ENCODE measurements at places on chromosomes 13 and 19.
A peak's percentile ranks its signal among the peaks of the same experiment; 100 is the strongest.

DNA sequence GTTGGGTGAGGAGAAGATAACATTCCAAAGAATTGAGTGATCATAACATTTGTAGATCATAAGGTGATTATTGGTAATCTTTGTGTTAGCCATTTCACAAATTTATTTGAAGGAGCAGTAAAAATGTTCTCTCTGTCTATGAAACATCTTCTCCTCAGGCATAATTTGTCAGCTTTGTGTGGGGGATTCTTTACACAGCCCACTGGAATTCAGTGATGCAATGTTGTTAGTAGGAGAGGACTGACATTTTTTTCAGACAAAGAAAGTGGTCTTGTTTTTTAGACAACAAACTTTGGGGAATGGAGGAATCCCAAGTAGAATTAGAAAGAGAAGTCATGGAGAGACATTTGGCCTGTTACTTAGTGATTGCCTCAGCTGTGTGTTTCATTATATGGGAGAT, 100.3 kb downstream of the ITGBL1 start:
- no peak for DNase-seq

DNA sequence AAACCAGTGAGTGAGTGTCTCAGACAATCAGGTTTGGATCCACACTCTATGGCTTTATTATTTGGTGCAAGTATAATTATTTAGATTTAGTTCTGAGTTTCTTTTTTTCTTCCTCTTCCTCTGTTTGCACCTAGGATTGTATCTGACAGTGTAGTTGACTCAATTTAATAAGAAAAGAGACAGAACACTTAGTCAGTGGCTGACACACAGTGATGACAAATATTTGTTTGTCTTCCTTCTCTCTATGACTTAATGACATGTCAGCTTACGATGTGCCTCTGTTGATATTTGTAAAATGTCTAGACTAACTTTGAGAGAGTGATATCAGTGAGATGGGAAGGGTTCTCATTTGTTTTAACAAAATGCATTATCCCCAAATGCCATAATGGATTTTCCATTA, 129.5 kb upstream of the SLC10A2 start:
- no peak for DNase-seq

- DNase-seq, result no peak
Measured at GRCh38 chr19:30558793-30559192, 186.6 kb downstream of the ZNF536 start.

- no peak for DNase-seq
Measured at GRCh38 chr19:50155520-50156109, 7.5 kb downstream of the IZUMO2 start.

DNA sequence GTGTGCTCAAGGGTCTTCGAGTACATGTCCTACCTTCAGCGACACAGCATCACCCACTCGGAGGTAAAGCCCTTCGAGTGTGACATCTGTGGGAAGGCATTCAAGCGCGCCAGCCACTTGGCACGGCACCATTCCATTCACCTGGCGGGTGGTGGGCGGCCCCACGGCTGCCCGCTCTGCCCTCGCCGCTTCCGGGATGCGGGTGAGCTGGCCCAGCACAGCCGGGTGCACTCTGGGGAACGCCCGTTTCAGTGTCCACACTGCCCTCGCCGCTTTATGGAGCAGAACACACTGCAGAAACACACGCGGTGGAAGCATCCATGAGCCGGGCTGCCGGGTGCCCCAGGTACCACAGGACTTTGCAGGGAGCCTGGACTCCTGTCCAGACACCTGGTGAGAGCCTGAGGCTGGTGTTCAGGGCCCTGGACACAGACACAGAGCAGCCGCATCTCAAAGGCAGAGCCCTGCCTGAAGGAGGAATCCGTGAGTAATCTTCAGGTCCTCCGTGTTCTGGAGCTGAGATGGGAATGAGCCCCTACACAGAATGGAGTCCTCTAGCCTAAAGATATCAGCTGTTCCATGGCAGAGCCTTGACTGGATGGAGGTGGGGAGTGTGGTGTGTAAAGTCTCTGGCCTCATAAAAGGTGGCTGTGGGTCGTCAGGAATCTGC, 1.5 kb downstream of the ZNF581 start:
- peak; percentile 31 for DNase-seq

GRCh38 chr13:93233997-93234416, 7.4 kb downstream of the GPC6 start:
- no peak for DNase-seq

DNA sequence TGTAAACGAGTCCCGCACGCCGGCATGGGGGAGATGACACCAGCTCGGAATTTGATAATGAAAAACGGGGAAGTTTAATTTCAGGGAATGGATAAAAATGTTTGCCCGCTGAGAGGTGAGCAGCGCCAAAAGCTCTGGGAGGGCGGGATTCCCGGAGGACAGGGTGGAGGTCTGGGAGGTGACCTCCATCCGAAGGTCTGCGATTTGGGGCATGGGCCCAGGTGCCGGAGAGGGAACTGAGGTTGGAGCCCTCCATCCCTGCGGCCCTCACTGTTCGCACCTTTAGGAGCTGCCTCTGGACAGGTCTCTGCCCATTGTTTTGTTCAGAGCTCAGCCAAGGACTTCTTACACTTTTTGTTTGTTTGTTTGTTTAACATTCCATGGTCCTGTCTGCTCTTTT, 129.8 kb downstream of the URI1 start:
- DNase-seq, result no peak

DNA sequence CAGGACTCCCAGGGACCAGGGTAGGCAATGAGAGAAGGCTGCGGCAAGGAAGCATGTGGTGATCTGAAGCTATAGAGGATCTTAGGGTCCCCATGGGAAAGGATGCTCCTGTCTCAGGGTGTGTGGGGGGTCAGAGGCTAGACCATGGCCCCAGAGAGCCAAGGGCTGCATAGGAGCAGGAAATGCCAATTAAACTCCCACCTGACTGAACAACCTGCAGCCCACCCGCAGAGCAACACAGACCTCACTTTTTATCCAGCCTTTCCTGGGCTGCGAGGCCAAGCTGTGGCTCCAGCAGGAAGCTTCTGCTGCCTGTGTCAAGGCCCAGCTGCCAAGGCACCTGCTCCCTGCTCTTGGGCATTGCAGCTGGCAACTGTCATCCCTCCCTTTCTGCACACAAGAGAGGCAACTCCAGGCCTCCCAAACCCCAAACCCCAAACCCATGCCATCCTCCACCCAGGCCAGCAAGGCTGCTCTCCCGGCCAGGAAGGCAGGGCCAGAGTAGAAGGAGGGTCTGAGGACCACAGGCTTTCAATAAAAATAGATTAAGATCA, 290.1 kb downstream of the FOXO1 start:
- no peak for DNase-seq

DNA sequence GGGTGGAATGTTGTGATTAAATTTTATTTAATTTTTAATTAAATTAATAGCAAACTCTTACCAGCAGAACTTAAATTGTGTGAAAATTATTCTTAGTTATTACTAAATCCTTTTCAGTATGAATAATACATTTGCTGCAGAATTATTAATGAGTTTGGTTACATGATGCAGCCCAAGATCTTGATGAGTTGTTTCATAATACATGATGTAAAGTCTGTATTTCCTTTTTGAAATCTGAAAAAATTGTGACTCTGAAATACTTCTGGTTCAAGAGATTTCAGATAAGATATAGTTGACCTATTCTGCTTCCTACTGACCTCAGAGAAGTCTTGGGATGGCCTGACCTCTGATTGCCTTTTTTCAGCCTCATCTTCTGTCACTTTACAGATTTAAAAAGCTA, 11.1 kb downstream of the SAE1 start:
- no peak for DNase-seq

GRCh38 chr13:48567515-48568369, 34.9 kb upstream of the RCBTB2 start:
- DNase-seq, result no peak

DNA sequence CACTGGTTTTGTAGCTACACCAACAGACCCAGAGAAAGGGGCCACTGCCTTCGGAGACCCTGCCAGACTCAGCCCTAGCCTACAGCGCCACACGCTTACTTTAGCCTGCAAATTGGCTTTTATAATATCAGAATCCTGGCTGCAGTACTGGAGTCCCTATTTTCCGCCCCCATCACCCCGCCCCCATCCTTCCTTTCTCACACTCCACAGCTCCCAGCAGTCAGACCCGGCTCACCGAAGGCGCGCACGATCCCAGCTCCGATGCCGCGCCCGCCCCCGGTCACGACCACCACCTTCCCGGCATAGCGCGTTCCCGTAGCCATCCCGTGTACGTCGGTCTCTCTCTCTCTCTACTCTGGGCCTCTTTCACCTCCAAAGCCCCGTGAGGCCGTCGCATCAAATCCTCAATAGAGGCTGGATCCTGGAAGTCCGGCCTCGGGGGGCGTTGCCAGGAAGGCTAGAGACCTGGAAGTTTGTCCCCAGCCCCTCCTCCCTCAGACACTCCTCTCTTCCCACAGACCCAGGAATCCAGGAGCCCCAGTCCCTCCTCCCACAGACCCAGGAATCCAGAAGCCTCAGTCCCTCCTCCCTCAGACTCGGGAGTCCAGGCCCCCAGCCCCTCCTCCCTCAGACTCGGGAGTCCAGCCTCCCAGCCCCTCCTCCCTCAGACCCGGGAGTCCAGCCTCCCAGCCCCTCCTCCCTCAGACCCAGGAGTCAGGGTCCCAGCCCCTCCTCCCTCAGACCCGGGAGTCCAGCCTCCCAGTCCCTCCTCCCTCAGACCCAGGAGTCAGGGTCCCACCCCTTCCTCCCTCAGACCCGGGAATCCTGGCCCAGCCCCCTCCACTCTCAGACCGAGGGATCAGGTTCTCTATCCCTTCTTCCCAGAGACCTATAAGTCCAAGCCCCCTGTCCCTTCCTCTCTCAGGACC, at the start of gene HSD17B14:
Gene HSD17B14, minus strand, starts transcription at position 403 of the 929 bp plus-strand sequence. Its CDS starts 80 bp downstream, at position 323.
- DNase-seq, result no peak

DNA sequence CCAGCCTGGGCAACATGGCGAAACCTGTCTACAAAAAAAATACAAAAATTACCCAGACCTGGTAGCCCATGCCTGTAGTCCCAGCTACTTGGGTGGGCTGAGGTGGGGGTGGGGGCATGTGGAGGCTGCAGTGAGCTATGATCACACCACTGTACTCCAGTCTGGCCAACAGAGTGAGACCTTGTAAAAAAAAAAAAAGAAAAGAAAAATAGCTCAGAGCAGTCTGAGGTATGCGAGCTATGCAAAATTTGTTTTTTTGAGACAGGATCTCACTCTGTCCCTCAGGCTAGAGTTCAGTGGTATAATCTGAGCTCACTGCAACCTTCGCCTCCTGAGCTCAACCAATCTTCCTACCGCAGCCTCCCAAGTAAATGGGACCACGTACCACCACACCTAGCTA, 7.1 kb upstream of the TOMM40 start:
- no peak for DNase-seq

DNA sequence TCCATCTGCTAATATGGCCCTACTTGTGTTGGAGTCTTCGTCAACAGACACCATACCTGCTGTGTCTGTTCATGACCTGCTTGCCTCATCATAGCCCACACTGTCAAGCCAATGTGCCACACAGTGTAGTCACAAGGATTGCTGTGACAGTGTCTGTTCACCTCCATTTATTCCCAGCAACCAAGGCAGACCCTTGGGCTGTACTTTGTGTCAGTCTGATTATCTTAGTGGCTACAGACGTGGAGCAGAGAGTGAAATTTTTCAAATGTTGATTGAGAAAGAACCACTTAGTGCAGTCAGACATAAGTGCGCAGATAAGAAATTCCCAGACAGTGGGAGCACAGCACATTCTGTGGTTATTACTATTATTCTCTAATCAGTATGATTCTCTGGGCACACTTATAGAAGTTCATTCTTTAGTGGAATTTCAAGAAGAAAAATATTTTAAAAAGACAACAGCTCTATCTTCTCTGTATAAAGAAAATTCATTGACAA, 184.6 kb downstream of the GPC6 start:
- DNase-seq, result no peak

DNA sequence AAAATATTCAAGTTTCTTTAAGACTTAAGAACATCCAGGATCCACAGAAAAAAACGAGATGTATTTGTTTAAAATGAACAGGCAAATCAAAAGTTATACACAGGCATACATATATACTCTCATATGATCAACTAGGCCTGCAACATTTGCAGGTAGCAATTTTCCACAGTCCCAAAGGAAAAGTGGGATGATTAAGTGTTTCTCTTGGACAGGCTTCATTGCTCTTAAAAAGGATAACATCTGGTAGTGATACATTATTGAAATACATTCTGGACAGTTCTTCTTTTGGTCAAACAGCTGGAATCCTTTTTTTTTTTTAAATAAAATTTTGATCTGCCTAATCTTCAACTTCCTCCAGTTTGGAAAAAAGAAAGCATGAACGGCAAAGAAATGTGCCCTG, 114.8 kb upstream of the TDRD3 start:
- no peak for DNase-seq

GRCh38 chr19:17471410-17472125, 1.2 kb downstream of the SLC27A1 start:
- DNase-seq, result no peak

DNA sequence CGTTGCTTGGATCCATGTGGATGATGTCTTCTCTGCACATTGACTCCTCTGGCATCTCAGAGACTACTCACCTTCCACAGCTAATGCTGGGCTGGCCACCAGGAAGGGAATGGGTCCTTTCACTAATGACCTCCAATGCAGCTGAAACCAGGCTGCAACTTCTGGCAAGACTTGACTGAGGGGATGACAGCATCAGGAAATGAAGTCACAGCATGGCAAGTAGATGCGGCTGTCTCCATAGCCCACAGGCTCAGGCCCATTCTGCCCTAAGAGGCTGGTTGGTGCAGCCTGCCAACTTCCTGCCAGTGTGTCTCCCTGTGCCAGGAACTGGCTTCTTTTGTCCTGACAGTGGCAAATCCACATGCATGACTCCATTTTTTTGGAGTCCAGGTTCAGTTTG, 467.3 kb downstream of the TSHZ3 start:
- DNase-seq, result no peak

- no peak for DNase-seq
Measured at GRCh38 chr13:112693831-112694497, 4.1 kb downstream of the ATP11A start.

- no peak for DNase-seq
Measured at GRCh38 chr13:94176561-94176960, 302.9 kb downstream of the DCT start.

GRCh38 chr19:17536955-17537354, 18.5 kb upstream of the COLGALT1 start:
- DNase-seq, result no peak

- DNase-seq, result no peak
Measured at GRCh38 chr13:112145551-112146360, 78.8 kb downstream of the SOX1 start.

GRCh38 chr13:110138700-110139036, 168.3 kb downstream of the COL4A1 start:
- no peak for DNase-seq

DNA sequence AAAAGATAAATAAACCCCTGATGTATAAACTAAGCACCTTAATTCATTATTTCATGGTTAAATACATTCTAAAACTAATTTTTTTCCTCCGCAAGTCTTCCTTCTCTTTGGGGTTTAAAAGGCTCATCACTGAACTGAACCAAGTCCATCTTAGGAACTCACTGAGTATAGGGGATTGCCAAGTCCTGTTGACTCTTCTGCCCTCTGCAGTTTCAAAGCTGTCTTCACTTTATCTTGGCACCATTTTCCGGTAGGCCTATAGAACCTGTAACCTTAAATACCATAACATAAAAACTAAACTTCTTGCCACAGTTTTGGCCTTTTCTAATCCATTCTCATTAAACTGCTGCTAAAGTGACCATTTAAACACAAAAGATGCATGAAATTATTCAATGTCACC, 66.5 kb upstream of the USPL1 start:
- peak; percentile 19 for DNase-seq

DNA sequence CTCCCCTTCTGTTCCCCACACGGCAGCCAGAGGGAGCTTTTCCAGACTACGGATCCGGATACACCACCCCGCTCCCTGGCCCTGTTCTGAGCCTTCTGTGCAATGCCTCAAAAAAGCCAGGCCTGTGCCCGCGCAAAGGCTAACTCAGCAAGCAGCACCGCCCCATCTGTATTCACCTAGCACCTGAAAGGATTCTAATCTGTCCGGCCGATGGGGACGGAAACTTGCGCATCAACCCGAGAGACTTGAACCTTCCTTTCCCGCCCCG, 589 bp downstream of the ZBTB45 start:
- DNase-seq, result peak; percentile 40
